ENCODE measurements at places on chromosomes 6 and 20.

DNA sequence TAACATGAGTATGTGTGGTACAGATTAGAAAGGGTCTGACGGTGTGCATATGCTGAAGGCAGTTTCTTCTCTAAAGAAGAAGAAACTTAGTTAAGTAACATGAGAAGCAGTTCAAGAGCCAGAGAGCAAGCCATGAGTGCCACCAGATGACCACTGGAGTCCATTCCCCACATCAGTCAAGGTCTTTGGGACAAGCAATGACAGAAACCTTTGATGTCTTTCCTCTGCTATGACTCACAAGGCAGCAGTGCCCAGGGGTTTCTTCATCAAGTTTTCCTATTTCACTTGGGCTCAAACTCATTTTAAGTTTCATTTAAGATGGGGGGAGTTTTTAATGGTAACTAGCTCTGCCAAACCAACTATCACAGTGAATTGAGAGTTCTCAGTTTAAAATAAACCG is 303.8 kb upstream of the TBX18 start:
- DNase-seq: no peak

- peak; percentile 34 for DNase-seq
Observed at GRCh38 chr6:142913511-142914047, 31.4 kb downstream of the HIVEP2 start.

GRCh38 chr20:31673943-31674463 is 36.3 kb downstream of the COX4I2 start:
- DNase-seq: no peak

DNA sequence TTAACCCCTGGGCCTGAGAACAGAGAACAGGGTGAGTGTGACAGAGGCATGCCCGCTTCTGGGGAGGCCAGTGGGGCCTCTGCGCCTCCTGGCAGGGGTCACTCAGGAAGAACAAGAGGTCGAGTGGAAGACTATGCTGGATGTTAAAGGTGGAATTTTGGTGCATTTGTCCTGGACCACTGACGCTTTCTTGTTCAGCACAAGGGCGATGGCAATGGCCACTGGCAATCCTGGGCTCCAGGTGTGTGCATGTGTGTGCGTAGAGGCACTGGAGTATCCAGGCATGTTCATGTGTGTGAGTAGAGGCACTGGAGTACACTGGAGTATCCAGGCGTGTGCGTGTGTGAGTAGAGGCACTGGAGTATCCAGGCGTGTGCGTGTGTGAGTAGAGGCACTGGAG is 23.5 kb upstream of the NPBWR2 start:
- no peak for DNase-seq

DNA sequence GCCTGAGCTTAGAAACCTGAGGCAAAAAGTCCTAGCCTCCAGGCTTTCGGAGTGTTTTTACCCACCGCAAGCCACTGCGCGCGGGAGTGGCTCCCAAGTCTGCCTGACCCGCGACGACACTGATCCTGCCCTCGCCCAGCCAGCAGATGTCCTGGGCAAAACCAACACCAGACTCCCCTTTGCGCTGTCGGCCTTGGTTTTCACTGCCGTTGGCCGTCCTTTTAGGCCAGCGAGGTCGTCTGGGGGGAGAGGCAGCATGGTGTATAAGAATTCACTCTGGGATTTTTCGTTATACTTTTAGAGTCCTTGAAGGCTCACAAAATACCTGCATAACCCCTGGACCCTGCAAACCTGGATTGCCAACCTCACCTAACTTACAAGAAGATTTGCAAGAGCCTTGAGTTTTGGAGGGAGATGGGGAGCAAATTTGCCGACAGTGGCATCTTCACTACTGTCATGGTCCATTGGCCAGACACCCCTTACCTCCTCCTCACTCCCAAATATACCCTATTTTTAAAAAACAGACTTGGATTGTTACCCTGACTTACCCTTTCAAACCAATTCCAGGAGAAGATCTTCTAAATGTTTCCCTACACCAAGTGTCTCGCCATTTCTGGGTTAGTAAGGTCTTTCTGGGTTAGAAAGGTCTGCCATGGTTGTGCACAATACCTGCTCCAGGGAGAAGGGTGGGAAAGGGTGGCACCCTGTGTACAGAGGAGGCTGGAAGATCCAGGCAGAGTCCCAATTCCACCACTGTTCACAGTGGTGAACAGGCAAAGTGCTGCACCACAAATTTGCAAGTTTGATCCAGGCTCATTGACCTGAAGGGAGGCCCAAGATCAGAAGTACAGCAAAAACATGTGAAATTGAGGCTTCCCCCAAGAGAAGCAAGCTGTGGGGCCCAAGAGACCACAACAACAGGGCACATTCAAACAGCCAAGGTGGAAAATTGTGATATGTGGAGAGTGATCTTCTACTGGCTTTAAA is 4.4 kb downstream of the FOXA2 start:
- no peak for DNase-seq

DNA sequence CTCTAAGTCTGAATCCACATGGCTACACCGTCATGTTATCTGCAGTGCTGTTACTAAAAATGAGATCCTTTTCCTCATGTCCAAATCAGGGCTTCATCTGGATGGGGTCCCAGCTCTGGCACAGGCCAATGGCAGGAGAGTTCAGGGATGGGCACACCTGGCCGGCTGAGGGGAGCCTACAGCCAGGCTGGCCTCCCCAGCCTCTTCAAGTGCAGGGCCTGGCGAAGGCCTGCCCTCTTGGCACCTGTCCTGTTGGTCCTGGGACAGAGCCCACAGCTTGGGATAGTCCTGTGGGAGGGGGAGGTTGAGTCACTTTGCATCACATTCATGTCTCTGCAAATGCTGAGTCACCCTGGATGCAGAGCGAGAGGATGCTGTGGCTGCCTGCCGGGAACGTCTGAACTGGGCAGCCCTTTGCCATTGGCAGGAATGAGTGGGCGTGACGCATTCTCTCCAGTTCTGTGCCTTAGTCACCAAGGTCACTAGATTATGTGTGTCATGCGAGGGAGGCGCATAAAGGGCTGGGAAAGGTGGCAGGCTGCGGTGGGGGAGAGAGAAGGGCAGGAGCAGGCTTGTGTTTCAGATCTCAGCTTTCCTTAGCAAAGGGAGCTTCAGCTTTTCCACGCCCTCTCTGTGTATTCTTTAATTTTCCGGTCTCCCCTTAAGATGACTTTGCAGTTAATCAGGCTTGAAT is 223.2 kb upstream of the ECI2 start:
- peak; percentile 61 for DNase-seq

DNA sequence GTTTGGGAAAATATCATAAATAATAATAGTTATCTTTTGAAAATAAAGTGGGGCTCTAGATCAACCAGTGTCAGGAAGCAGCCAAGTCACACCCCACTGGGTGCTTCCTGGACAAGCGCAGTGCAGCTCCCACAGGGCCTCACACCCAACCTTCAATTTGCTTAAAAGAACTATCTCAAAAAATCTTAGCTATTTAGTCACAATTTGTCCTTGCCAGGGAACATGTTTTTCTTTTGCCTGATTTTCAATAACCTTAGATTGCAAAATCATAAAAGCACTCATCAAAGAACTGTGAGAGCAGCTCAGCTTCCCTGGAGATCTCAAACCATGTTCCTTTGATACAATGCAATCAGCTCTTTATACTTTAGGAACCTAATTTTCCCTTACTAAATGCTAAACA is 1.6 kb upstream of the NCOA7 start:
- no peak for DNase-seq

DNA sequence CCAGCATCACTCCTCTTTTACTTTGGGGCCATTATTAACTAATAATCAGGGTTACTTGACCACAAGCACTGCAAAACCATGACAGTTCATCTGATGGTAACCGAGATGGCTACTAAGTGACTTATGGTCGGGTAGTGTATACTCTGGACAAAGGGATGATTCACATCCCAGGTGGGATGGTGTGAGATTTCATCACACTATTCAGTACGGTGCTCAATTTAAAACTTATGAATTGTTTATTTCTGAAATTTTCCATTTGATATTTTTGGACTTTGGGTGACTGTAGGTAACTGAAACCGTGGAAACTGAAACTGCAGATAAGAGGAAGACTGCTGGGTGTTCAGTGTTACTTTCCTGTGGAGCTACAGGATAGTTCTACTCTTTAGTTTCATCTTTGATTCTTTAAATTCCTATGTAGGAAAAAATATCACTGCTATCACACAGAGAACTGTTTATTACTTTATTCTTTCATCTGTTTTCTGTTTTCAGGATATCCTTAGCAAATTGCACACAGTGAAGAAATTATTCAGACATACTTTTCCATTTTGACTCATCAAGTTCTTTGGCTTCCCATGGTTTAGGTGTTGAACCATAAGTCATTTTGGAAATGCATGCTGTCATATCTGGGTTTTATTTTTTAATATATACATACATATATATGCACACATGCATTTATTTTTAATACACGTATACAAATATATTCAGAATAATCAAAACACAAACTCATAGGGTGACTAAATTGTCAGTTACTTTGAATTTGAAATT is 59.1 kb upstream of the C20orf144 start:
- no peak for DNase-seq

GRCh38 chr6:108734271-108734922 is 113.8 kb upstream of the ARMC2 start:
- no peak for DNase-seq

GRCh38 chr6:10373642-10374359 is 41.1 kb downstream of the TFAP2A start:
- DNase-seq: no peak

DNA sequence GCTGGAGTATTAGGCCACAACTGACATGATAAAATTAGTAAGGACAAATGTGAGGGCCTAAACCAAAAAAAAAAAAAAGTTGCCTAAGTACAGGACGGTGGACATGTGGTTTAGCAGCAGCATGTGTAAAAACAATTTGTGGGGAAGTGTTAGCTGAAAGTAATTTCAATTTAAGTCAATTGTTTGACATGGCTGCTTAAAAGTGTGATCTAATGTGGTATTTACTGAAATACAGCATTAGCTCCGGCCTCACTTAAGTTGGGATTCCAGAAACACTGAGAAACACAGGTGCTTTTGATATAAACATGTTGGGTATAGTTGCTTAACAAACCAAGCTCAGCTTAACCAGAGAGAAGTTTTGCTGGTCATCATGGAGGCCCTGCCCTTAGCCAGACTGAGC is 119.7 kb downstream of the FYN start:
- DNase-seq: no peak

Measured in upper lobe of left lung (tissue), 6 donors.